Activated B cell treated with CpG ODN at 0.5 μM for 24 hours (primary cell): ENCODE measurements at places on chromosomes 5 and 9. TPM values are rescaled to one million over a fixed set of nuclear protein-coding genes. Genes with fewer than 3 reads are reported as not detected.

Gene CDH9
- total RNA-seq = not detected in 2 replicates

Gene GNAQ
- 0.20 and 0.64 TPM in 2 replicates for total RNA-seq

Gene NELFB
- 56.1 and 58.2 TPM in 2 replicates for total RNA-seq

Gene FGF18
- total RNA-seq = 0.15 TPM in 1 of 2 replicates, not detected in the other

Gene OGN
- not detected in 2 replicates for total RNA-seq

GRCh38 chr9:98288881-98289280 is 33.4 kb upstream of the TBC1D2 start:
- no peak for DNase-seq

DNA sequence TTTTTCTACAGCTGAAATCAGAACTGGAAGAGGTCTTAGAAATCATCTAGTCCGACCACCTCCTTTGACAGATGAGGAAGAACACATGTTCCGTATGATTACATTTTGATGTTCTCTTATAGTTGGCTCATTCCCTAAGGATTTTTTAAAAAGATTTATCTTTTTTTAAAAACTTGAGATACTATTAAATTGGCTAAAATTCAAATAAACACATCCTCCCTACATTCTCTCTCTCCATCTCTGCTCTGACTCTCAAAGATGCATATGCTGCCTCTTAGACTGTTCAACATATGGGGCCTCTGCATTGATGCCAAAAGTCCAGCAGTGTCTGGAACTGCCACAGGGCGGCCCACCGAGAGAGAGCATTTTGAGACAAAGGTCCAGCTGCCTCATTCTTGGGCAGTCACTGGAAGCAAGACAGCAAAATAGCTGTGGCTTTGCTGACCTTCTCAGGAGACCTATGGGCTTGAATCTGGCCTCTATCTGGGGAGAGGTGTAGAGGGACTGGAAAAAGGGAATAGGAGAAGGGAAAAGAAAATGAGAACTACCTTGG is 12.8 kb upstream of the TSSK1B start:
- DNase-seq = no peak

DNA sequence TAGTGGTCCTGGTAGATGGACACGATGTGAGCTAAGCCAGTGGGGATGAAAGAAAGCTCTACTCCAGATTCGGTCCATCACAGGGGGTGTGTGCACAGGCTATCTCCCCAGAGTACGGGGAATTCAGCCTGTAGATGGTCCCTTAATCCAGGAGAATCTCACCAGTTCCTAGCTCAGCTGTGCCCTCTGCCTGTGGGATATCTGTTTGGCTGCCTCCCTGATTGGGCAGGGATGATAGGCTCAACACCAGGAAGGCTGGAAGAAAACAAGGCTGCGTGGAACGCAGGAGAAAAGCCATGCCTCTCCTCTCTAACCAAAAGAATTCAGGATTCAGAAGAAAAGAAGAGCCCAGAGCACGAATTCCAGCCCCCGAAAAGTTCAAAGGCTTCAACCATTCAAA is 40.9 kb downstream of the VLDLR start:
- no peak for DNase-seq

- no peak for DNase-seq
Measured at GRCh38 chr5:96734871-96735325, 72.7 kb downstream of the CAST start.

DNA sequence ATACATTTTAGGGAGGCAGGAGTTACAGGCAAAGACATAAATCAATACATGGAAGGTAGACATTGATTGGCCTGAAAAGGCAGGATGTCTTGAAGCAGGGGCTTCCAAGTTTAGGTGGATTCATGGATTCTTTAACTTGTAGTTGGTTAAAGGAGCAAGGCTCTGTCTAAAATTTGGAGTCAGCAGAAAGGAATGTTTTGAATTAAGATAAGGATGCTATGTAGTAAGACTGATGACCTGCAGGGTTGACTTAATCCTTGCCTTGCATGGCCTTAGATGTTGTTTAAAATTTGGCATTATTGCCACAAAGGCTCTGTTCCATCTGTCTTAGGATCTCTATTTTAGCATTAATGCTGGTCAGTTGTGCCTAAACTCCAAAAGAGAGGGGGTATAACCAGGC is 171.3 kb downstream of the C5orf15 start:
- DNase-seq = no peak

DNA sequence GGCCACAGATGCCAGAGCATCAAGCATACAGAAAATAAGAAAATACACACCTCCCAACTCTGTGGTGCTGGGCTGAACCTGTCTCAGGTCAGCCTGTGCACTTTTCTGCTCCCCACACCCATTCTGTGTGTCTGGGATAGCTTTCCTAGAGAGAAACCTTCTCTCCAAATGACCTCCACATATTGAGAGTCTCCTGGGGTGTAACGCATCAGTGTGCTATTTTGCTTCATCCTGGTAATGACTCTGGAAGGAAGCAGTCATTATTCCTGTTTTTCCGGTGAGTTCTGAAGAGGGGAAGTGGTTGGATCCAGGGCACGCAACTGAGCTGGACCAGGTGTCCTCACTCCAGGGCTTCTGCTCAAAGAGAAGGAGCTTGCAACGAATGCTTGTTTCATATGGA is 73.2 kb upstream of the SH3PXD2B start:
- no peak for DNase-seq

- DNase-seq = no peak
Measured at GRCh38 chr5:138986186-138986800, 111.2 kb upstream of the LRRTM2 start.

GRCh38 chr5:80686757-80687156 is 32.0 kb upstream of the DHFR start:
- DNase-seq = no peak
